Stimulated activated CD4-positive, alpha-beta T cell treated with anti-CD3 and anti-CD28 coated beads, Interleukin-12 subunit alpha, Interleukin-12 subunit beta, amount 100 ng/mL, for 24 hours (primary cell): ENCODE measurements at places on chromosomes 5 and 9.

GRCh38 chr5:102106599-102106998 lies 189.5 kb downstream of the SLCO4C1 start:
- no peak for DNase-seq

DNA sequence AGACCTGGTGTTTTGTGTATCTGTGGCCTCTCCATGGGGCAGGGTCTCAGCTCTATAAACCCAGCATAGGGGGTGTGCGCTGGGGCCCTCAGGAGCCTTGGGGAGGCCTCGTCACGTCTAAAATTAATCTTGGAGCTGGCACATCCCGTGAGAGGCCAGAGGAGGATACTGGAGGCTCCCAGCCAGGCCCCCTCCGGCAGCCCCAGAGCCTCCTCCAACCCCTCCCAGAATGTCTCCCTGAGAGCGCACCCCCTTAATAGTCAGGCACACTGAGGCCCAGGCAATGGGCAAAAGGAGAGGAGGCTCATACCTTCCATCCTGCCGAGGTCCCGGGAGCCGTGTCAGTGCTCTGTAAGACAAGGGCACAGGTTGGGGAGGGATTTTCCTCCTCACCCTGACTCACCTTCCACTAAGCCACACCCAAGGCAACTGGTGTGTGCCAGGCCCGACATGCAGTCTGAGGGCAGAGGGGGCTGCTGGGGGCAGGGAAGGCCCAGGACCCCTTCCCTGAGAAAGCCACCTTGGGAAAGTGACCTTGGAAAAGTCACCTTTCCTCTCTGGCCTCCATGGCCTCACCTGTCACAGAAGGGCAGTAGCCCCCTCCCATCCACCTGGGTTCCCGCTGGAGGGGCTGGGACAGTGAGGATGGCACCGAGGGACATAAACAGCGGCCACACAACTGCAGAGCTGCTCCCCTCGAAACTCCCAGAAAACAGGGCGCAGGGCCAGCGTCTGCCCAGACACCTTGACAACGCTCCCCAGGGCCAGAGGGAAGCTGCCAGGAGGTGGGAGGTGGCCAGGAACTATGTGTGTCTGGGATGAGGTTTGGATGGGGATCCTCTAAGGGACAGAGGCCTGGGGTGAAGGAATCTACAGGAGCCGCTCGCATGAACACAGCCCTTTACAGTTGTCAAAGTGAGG lies 2.9 kb downstream of the AK1 start:
- no peak for DNase-seq

DNA sequence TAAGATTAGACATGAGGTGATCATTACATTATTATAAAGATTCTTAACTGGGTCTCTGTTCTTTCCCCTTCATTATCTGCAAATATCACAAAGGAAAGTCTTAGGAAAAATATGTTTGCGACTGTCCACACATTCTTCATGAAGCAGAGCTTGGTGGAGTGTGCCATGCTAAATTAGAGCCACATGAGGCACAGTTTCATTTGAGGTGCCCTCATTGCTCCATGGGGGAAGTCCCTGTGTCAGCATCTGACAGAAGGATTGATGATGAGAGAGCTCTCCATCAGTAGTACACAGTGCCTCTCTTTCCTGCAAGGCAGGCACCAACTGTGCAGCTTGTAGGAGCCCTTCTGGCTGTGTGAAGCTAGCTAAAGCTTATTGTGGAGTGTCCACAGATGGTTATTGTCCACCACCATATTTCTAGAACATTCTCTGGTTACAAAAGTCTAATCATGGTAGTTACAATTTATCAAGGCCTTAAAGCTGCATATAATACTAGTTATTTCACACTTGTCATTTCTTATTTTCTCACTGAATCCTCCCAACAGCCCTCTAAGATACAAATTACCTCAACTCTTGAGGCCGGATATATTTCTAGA lies 63.9 kb downstream of the C9orf152 start:
- peak; percentile 14 for DNase-seq

DNA sequence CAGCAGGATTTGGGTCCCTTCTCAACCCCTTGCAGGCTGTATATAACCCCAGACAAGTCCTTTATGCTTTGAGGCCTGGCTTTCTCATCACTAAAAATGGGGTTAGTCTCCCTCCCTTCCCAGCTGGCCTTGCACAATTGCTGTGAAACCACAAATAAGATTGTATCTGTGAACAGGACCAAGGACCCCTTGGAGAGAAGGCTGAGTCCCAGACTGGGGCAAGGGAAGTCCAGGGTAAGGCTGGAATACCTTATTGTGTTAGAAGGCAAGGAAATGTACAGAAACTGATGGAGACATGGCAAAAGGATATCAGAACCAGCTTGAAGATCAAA lies 11.4 kb downstream of the MACROH2A1 start:
- no peak for DNase-seq

DNA sequence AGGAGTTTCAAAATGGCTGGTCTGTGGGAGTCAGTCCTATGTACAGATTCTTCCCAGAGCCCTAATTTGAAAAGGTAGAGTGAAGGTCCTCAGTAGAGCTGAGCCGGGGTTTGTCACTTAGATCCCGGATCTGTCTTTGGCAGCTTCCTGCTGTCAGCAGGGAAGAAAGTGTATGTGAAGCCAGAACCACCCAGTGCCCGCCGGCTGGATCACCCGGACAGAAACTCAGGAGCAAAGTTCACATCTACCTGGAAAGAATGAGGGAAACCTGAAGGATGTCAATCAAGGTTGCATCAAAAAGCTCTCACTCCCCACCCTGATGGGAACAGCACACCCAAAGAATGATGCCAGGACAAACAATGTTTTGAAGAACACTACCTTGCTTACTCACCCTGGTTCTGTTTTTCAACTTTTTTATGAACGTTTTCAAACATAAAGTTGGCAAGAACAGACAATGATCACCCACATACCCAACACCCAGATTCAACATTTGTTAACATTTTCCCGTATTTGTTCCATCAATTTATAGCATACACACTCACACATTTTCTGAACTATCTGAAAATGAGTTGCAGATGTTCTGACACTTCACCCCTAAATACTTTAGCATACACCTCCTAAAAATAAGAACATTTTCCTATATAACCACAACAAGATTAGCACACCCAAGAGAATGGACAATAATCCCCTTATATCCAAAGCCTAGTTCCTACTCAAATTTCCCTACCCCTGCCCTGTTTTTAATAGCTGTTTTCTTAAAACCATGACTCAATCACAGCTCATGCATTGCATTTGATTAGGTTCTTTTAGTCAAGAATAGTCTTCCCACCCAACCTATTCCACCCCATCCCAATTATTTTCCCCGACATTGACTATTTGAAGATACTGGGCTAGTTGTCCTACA lies 133.9 kb downstream of the LHFPL2 start:
- no peak for DNase-seq

DNA sequence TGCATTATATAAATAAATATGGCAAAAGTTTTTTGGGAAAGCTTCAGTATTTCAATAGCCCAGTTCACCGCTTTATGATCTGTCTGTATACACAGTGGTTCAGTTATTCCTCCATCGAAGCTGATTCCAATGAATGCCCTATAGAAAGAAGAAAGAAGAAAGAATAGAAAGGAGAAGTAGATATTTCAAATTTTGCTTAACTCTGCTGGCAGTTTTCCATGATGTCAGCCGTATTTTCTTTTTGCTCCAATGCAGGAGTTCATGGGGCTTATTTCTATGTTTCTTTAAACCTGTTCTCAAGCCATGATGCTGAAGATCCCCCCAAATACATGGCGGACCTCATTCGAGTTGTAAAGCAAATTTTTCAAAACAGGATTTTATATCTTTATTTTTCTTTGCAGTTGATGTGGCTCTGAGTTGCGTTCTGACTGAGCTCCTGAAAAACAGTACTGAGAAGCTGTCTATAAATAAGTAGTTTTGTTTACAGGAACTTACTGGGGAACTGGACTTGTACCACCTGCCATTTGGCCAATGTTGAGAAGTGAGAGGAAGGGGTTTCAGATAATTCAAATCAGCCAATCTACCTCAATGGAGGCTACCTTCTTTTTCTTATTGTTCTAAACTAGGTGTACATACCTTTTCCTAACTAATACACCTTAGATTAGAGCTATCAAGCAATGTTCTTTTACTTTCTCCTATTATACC lies 418.5 kb upstream of the MEF2C start:
- DNase-seq: no peak

DNA sequence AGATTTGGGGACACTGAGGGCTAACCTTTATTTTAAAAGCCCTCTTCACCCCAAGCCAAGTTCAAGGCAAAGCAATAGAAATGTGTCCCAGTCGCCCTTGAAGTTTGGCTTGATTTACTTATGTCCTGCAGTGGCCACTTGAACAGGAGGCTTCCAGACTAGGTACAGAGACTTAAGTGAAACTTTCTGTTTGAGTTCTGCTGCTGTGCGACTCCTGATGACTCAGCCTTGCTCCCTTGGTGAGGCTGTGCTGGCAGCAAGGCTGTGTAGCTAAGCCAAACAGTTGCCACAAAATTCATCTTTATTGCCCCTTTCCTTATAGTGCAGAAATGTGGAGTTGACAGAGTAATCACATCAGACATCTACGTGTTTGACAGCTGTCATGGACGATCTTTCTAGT lies 68.8 kb upstream of the NTRK2 start:
- DNase-seq: no peak

DNA sequence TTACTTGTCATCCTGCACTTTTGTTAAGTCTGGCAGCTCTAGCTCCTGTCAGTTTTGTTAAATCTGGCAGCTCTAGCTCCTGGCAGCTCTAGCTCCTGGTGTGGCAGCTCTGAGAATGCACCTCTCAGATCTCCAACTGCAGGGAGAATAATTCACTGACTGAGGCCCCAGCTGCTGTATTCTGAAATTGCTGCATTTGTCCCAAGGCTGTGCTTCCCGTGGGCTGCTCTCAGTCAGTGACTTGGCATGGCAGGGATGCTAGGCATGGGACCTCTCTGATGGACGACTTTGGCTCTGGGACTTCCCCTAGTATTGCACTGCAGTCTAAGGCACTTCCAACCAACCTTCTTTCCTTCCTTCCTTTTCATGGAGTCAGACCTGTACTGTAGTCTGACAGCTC lies 475.7 kb downstream of the CCDC171 start:
- no peak for DNase-seq
